Ovary (tissue), 10 donors: ENCODE measurements at places on chromosomes 13 and 19.
A peak's percentile ranks its signal among the peaks of the same experiment; 100 is the strongest.

GRCh38 chr13:43686557-43686956 is 100.2 kb downstream of the ENOX1 start:
- DNase-seq = no peak

GRCh38 chr13:50744116-50744660 is 99.3 kb downstream of the DLEU7 start:
- no peak for DNase-seq

DNA sequence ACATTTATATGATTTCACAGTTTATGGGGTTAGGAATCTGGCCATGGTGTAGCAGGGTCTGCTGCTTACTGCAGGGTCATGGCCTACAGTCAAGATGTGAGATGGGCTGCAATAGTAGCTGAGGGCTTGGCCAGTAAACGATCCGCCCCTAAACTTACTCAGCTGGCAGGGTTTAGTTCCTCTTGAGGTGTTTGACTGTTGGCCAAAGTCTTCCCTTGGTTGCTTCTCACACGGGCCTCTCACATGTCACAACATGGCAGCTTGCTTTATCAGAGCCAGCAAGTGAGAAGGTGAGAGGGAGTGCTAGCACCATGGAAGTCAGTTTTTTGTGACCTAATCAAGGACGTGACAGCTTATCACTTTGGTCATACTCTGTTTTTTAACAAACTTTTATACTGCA is 77.1 kb downstream of the DNAJC3 start:
- DNase-seq = no peak

DNA sequence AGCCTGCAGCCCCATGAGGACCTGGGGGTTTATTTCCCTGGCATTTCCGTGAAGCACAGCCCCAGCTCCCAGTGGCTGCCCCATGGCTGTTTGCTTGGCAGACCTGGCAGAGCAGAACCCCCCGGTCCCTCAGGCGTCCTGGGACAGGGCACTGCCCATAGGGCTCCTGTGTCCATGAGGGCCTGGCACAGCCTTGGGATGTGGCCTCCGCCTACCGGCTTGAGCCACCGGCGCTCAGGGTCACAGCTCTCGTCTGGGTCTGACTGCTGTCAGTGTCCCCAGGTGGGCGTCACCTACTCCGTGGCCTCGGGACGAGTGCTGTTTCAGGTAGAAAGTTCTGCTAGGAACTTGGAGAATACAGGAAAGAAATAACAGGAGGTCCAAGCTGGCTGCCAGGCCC is 52.8 kb downstream of the MYO9B start:
- DNase-seq = no peak

GRCh38 chr13:58933475-58933874 is 1230.3 kb downstream of the DIAPH3 start:
- no peak for DNase-seq

DNA sequence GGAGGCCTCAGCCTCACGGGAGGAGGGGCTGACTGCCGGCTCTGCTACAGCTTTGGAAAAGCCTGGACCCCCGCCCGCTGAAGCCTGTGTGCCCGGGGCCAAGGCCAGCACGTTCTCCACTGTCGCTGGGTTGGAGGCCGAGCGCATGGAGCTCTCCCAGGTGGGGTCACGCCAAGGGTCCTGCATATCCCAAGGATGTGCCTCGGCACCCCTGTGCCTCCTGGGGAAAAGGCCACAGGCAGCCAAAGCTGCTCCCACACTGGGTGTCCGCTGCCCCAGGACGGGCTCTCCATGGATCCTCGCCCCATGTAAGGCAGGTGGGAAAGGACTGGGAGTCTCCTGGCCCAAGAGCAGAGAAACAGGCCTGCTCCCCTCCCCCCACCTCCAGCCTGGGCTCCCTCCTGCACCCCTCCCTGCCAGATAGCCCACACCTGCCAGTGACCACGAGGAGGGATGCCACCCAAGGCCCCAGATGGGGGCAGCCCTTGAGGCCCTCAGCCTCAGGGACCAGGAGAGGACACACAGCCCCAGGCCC is 64.0 kb downstream of the MLLT1 start:
- no peak for DNase-seq

DNA sequence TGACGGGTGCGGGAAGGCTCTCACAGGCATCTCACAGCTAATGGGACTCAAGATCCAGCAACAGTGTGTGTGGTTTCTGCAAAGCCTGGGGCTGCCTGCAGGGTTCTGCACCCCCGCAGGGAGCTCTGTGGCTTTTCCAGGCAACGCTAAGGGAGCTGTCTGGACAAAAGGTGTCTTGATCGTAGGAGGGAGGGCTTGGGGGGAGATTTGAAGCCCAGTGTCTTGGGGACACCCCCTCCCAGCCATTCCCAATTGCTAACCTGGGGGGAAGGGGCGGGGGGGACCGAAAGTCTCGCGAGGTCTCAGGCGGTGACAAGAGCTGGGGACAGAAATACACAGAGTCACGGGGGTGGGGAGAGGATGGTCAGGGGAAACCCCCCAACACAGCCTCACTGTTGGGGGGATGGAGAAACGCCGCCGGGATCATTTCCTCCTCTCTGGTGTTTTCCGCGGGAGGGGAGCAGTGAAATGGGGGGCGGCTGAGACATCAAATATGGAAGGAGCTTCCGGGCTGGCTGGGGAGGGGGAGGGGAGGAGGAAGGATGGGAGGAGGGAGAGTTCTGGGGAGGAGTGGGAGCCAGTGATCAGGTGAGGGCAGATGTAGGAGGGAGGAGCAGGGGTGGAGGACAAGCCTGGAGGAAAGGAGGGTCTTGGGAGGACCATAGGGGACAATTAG is 13.3 kb downstream of the KCNC3 start:
- DNase-seq = no peak

DNA sequence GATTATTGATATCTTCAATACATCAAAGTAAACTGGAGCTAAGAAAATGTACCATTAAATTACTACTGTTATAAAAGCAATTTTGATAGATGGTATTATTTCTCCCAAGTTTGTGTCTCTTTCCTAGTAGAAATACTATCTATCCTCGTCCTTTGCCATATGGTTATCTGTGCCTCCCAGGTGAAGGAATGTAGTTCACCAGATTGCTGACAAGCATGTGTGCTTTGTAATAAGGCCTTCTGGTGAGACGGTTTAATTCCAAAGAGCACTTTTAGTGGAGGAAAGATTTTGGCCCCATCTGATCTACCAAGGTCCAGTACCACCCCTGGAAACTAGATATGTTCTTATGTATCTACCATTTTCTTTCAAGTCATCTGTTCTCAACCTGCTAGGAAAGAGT is 243.6 kb downstream of the DLEU7 start:
- DNase-seq = no peak

GRCh38 chr13:48571126-48571913 is 38.4 kb upstream of the RCBTB2 start:
- peak; percentile 25 for DNase-seq
